ENCODE measurements at places on chromosomes 5 and 9.
A peak's percentile ranks its signal among the peaks of the same experiment; 100 is the strongest.

- no peak for DNase-seq
Measured at GRCh38 chr5:175609526-175609925, 48.3 kb upstream of the HRH2 start.

DNA sequence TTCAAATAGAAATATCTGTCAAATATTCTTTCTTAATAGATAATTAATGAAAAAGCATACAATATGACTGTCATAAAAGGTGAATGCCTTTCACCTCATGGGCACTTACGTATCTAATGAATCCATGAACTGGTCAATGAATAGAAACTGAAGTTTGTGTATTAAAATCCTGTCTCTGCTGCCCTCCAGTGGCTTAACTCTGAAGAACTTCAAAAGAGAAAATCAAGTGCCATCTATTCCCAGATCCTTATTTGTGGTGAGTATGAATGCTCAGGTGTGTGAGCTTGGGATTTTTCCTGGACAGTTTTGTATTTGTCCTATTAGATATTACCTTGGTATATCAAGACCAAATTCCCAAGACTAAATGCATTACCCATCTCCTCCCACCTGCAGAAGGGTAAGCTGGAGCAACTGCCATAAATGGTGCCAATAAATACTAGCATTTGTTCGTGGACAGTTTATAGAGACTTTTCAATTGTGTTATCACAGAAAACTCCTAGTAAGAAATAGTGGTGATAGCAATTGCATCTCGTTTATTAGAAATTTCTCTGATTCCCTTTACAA, 44.0 kb upstream of the SVEP1 start:
- peak; percentile 55 for DNase-seq

DNA sequence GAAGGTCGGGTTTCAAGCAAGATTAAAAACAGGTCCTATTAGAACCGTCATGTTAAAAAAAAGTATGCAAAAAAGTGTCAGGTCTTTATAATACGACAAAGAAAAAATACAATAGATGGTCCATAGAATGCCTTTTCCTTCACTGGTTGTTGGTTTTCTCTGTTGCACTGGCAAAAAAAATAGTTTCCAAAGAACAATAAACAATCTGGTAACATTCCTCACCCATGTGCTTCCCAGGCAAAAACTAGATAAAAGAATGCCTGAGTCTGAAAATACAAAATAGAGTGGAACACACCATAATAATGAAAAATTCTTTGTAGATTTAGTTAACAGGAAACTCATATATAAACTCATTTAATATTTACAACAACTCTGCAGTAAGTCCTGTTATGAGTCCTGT, 590.0 kb upstream of the DMAC1 start:
- DNase-seq, result peak; percentile 4

- no peak for DNase-seq
Measured at GRCh38 chr5:56561455-56561854, 253.9 kb upstream of the MAP3K1 start.

GRCh38 chr5:39608024-39608423, 183.2 kb upstream of the DAB2 start:
- DNase-seq, result no peak

DNA sequence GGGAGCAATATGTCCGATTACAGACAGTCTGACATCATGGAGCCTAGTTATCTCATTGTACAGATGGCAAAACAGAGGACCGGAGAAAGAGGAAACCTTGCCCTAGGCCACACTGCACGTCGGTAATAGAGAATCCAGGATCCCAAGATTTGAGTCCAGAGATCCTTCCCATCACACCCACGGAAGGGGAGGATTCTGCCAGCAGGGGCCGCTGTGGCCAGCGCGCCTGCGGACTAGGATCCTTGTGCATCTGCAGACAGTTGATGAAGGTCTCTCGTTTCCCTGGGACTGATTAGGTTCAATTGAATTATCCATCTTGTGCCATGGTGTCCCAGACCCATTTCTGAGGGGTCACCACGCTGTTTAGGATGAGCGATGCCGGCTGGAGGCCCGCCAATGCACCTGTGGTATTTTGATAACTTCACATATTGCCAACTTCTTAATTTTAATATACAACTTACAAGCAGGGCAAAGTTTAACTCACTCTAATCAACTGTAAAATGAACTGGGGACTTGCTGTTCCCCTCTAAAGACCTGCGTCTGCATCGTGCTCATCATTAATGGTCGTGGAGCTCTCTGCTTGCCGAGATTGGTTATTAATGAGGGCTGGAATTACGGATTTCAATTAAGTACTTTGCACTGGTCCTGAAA, 592.7 kb upstream of the BRINP1 start:
- peak; percentile 41 for DNase-seq

DNA sequence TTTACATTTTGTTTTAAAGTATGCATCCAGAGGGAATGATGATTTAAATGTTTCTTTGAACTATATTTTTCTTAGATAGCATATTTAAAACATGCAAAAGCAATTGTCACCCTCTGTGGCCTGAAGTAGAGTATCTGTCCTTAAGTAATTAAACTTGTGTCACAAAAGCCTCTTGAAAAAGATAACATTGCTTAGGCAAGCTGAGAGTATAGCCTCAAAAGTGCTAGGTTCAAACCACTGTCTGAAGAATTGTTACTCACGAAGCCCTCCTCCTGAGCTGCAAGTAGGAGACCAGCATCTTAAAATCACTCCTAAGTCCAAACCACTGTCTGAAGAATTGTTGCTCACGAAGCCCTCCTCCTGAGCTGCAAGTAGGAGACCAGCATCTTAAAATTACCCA, 378.0 kb upstream of the PRR16 start:
- DNase-seq, result no peak

- no peak for DNase-seq
Measured at GRCh38 chr5:8060953-8061429, 192.0 kb downstream of the MTRR start.

DNA sequence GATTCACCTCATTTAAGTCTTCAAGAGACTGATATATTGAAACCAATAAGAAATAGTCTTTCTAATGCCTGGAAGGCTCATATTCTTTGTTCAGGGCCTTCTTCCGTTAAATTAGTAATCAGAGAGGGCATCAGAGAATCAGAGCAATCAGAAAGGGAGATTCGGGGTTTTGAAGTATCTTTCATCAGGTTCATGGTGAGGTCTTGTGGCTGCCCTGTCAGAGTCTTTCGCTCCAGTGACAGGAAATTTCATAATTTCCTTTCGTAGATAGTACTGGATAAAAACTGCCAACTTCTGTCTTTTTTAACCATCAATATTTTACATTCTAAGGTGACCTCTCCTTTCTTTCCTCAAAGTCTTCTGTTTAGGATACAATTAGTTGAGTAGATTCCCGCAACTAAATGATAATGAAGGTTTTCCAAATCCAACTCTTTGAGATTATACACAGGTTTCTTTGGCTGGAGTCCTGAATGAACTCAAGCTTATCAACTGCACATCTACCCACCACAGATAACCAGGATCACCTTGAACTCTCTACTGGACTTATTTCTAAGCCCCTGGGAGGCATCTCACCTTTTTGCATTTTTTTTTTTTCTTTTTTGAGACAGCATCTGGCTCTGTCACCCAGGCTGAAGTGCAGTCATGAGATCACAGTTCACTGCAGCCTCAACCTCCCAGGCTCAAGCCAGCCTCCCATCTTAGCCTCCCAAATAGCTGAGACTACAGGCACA, 5.5 kb downstream of the IL31RA start:
- DNase-seq, result no peak

GRCh38 chr5:123448017-123448617, 24.9 kb upstream of the CEP120 start:
- DNase-seq, result no peak

GRCh38 chr9:72674961-72675360, 153.6 kb downstream of the TMC1 start:
- DNase-seq, result peak; percentile 44

GRCh38 chr9:7656636-7657035, 142.9 kb downstream of the DMAC1 start:
- DNase-seq, result peak; percentile 15

DNA sequence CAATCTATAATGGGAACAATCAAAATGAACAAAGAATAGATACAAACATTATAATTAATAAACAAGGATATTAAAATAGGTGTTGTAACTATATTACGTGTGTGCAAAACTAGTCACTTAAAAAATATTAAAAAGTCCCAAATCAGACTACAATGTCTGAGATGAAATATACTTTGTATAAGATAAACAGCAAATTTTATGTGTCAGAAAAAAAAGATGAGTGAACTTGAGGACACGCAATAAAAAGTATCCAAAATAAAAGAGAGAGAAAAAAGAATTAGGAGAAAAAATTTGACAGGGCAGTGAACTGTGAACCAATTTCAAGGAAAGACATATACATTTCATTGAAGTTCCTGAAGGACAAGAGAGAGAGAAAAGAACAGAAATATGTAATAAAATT, 37.0 kb downstream of the AGTPBP1 start:
- no peak for DNase-seq

- DNase-seq, result no peak
Measured at GRCh38 chr9:126667190-126668055, 53.7 kb downstream of the LMX1B start.

DNA sequence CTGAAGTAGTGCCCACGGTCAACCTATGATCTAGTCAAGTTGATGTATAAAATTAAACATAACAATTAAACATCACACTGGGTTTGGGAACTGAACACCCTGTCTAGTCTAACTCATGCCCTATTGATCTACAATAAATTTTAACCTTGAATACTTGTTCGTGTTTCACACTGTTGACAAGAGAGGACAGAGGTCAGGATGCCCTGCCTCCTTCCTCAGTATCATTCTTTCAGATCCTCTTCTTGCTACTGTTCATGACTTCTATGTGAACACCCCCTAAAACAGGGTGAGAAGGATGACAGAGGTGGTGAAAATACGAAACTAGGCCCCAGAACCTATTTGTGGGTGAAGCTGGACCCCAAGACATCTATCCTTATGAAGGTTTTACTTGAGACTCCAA, 8.1 kb upstream of the MAT2B start:
- no peak for DNase-seq

DNA sequence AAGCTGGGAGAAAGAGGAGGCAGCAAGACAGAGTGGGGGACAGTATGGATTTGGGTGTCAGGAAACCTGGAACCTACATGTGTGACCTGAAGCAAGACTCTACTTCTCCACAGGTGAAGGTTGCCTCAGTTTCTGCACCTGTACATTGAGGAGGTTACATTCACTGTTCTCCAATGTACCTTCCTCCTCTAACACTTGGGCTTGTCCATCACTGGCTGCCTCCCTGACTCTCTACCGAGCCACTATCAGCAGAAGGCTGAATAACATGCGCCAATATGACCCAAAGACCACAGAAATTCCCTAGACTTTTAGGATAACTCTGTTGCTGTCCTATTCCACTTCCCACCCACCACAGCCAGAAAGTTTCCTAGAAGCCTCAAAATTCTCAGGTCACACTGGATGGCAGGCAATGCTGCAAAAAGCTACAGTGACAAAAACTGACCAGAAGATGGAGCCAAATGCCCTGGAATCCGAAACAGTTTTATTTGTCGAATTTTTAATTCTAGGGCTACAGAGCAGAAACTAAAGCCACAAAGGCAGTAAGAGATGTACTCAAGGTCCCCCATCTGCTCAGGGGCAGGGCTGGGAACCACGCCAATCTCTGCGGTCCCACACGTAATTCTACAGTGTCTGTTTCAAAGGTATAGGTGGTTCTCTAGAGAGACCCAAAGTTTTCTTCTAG, 64.4 kb downstream of the FAM114A2 start:
- DNase-seq, result peak; percentile 45

- no peak for DNase-seq
Measured at GRCh38 chr9:111896942-111897600, 457 bp downstream of the UGCG start.

GRCh38 chr5:127370631-127371030, 80.0 kb downstream of the MEGF10 start:
- DNase-seq, result no peak

DNA sequence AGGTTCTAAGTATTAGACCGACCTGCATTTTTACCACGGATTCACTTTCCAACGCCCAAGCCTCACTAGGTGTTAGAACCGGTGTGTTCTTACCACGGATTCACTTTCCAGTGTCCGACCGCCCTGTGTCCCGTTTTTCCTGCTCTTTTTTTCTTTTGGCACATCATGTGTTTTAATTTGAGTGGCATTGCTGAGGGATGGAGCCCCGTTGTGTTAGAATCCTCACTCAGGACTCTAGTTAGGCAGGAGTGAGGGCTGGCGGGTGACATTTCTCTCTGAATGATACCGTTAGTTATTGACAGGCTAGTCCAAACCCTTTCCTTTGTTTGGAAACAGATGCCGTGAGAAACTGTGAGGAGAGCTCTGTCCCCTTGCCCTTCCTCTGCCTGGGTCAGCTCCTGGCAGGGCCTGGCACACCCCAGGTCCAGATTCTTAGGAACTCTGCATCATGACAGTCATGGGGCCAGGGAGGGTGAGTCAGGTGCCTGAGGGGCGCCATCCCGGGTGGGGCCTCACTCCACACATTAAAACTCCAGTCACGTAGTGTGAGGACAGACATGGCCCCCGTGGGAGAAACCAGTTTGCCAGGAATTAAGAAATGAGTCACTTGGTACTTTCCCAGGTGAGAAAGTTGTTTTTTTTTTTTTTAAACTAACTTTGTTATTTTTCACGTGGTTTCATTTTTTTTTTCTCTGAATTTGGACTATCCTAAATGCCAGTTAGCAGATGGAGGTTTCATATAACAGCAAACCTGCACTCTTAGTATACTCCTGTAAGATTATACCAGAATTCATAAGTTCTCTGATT, 15.8 kb downstream of the EXOC3 start:
- DNase-seq, result peak; percentile 23

- DNase-seq, result no peak
Measured at GRCh38 chr9:94791435-94791834, 64.9 kb downstream of the AOPEP start.

DNA sequence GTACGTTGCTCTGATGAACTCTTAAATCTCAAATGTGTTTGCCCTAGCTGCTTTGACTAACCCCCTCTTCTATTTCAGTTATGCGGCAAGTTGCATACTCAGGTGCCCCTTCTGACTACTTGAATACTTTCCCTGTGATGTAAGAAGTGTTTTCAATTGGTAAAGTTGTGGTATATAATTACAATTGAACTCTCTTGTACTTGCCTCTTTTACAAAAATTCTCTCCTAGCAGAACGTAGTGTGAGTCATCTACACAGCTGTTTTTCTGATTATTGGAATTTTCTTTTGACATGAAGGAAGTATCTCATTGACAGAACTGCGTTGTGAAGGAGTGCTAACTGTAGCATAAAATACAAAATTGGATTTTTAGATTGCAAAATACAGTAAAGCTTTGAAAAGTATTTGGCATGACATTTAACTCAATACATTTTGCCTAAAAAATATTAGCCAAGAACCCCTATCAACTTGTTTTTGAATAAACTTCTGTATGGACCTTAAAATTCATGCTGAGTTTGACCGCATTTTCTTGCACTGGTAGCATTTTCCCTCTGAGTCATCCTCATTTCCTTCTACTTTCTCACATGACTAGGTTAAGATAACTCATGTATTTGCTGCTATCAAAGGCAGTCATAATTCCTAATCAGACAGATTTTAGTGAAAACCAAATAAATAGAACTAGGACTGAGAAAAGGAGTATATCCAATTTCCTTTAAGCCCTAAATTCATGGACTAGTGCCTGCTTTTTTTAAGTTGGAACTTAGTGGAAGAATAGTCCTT, 6.3 kb downstream of the CRHBP start:
- DNase-seq, result peak; percentile 62

All from fibroblast of skin of right biceps (primary cell).